ENCODE measurements at places on chromosomes 6 and 20. TPM values are rescaled to one million over a fixed set of nuclear protein-coding genes. Genes with fewer than 3 reads are reported as not detected.
A peak's percentile ranks its signal among the peaks of the same experiment; 100 is the strongest.

GRCh38 chr6:25089442-25089841 lies 153.7 kb upstream of the RIPOR2 start:
- DNase-seq = no peak

GRCh38 chr6:118554698-118555097 lies 6.6 kb downstream of the PLN start:
- DNase-seq = no peak

GRCh38 chr20:63536241-63536977 lies 767 bp downstream of the PTK6 start:
- no peak for DNase-seq

DNA sequence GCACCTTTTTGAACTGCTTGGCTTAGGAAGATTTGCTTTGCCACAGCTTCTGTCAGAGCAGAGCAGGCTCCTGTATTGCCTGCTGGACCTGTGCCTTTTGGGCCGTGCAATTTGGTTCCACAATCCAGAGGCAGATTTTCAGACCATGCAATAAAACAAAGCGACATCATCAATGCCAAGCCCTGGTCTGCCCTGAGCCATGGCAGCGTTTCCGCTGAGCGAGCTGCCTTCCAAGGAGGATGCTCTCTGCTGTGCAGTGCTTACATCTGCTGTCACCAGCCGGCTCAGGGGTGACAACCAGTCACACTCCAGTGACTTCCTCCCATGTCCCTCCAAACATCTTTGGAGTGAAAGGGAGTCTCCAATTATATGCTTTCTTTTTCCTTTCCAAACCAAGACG lies 282.2 kb downstream of the CDH26 start:
- DNase-seq = no peak

- peak; percentile 95 for DNase-seq
These were observed 16.4 kb downstream of the ZNF311 start for GRCh38 chr6:28988536-28989311.

DNA sequence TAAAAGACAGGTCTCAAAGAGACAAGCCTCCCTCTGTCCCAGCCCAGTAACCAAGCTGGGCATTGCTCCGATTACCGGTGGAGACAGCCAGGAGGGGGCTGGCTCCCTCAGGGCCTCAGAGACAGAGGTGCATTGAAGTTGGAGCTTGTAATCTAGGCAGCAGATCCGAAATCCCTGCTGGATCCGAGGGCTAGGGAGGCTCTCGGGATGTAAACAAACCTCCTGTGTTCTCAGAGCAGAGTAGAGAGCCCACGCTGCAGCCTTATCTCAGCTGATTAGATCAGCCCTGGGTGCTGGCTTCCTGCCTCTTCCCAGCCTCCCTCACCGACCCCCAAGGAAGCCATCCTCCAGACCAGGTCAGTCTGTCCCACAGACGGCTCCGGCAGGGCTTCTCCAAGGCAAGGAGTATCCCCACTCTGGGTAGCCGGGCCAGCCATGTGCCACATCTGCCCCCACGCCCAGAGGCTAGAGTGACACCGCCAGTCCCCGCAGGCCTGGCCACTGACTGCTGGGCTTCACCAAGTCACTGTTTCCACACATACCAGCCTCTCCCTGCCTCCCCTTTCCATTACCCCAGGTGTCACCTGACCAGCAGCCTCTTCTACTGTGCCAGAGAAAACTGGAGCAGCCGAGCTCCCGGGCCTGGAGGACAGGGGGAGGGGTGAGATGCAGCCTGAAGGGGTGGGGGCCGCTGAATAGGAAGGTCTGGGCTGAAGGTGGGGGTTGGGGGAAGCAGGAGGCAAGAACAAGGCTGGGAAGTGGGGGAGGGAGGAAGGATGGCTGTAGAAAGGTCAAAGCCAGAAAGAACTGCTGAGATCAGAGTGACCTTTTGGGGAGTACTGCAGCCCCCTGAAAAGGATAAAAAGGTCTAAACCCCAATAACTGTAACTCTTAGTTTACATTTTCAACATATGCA lies 6.0 kb downstream of the SDC4 start:
- peak; percentile 82 for DNase-seq

GRCh38 chr20:50636601-50637540 lies 54.5 kb downstream of the RIPOR3 start:
- DNase-seq = no peak

DNA sequence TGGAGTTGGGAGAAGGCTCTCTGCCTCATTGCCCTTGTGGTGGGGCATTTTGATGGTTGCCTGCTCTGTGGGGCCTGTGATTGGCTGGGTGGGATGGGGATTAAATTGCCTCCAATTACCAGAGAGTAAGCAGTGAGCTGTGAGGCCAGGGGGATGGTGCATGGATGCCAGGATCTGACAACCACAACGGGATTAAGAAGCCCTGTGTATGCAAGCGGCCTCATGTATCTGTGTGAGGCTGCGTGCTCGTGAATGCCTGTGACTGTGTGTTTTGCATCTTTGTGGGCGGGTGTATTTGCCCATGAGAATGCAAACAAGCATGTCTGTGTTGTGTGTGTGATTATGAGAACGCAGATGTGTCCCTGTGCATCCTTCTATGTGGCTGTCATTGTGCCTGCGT lies 46.1 kb downstream of the CD40 start:
- DNase-seq = no peak

DNA sequence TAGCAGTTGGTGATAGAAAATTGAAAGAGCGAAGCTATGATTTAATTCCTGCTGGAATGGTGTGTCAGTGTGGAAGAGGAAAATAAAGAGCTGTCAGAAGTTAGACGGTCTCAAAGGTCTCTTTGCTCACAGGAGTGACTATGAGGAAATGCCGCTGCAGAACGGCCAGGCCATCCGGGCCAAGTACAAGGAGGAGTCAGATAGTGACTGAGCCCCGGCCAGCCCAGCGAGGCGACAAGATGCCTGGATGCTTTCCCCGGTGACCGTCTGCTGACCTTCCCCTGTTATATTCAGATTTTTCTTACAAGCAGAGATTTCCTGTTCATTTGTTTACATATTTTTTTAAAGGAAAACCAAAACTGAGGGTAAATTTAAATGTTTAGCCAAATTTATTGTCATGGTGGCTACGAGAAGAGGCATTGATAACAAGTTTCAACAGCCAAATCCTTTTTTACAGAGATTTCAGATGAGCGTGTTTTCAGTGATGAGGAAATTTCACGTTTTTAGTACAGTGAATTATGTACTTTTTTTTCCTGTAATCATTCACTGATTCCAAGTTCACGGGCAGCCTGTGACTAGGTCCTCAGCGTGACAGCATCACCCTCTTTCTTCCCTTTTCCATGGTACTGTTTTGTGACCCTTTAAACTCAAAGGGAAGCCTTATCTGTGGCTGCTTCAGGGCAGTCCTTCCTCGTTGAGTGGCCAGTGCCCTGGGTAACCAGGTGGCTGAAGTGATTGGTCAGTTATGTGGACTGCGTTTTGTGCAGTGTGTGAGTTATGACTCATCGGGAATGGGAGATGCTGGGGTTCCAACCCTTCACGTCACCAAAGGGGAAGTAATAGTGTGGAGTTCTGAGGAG lies 12.6 kb downstream of the DYNLT1 start:
- DNase-seq = no peak

GRCh38 chr6:18078866-18079265 lies 43.6 kb downstream of the NHLRC1 start:
- DNase-seq = no peak

DNA sequence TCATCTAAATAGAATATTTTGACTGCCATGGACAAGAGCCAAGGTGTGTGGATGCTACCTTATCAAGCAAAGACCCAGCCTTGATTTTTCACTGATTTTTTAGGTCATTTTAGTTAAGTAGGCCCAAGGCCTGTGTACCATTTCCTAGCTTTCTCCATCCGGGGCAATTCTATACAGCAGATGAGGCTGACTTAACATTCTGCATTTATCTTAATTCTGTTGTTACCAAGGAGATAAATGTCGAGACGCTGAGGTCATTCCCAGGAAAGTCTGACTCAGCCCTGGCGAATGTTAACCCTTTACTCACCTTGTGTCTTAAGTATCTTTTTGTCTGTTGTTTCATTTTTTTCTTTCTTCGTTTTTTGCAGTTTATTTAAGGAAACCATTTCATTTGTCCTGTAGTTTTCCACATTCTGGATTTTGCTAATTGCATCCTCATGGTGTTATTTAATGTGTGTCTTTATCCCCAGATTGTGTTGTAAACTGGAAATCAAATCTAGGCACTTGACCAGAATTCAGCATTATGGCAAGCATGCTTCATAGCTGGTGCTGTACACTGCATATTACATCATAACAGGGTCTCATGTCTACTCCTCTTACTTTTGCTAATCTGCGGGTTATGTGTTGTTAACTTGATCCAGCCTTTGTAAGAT lies 277.0 kb downstream of the CDKAL1 start:
- peak; percentile 31 for DNase-seq

- DNase-seq = no peak
These were observed 132.0 kb upstream of the CHD6 start for GRCh38 chr20:41750137-41750536.

DNA sequence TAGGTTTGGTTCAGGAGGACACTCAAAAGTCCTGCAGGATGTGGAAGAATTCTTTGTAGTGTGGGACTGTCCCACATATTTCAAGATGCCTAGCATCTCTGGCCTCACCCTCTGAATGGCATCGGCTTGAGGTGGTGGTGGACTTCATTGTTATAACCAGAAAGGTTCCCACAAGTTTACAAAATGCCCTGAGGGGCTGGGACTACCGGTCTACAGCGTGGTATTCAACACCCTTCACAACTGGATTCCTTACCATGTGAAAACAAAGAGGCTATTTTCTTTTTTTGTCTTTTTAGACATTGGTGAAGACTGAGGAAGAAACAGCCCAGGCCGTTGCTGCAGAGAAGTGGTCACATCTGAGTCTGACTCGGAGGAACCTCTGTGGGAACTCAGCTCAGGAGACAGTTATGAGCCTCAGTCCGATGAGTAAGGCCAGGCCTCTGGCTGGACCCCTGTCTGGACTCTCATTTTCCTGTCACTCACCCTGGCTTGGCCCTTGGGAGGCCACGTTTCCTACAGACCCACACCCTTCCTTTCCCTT lies 15.2 kb downstream of the PGBD1 start:
- DNase-seq = no peak

DNA sequence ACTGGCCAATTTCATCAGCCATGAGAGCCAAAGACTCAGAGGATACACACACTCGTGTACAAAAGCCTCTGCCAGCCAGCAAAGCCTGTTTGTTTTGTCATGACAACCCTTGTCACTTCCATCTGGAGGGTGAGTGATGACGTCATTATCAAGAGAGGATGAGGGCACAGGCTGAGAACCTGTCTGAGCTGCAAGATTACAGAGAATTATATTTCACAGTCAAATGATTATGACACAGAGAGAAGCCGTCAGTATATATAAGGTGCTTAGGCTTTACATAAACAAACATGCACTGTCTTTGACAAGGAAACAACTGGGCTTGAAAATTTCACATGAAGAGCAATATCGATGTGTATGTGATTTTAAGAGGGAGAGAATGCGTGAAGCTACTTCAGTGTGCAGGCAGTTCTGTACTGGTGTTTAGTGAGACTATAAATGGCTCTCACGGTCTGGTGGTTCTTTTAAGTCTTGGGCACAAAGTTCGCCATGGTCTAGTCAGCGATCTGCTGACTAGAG lies 36.5 kb upstream of the BCLAF1 start:
- no peak for DNase-seq

DNA sequence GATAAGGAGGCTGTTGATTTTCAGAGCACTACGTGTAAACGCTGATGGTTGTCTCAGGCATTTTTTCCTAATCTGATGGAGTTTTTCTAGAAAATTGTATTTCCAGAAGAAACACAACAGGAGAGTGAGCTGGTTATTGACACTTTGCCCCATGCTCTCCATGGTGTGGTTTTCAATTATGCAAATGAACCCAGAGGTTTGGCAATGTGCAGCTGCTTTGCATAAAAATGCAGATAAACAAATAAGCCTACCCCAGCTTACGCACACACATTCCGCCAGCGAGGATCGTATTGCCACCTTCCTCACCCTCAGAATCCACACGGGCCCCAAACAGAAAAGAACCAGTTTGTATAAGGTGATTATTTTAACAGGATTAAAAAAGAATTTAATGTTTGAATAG lies 45.1 kb upstream of the FRMD1 start:
- no peak for DNase-seq

DNA sequence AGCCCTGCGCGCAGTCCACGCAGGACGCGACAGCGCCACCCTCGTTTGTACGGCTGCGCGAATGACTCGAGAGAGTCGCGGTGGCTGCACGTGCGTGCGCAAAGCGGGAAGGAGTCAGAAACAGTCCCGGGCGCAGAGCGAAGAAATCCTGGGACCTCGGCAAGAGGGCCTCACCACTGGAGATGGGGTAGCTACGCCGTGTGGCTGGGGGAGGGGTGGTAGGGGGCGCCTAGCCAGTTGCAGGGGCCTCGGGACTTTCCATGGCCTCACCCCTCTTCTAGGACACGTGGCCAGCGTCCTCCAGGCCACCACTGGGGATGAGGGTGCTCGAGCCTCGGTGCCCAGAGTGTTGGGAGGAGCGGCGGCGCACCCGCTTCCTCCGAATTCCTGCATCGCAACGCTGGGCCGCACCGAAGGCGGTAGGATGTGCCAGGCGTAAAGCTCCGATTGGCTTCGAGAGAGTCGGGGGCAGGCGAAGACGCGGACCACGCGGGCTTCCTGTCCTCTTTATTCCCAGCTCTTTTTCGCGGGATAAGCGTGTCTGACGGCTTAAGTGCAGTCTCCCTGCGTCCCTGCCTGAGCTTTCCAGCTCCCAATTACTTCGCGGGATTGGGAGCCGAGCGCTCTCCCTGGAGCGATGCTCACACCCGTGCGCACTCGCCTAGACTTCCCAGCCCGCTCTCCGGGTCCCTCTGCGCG lies 38.7 kb downstream of the NCR2 start:
- DNase-seq = peak; percentile 72

DNA sequence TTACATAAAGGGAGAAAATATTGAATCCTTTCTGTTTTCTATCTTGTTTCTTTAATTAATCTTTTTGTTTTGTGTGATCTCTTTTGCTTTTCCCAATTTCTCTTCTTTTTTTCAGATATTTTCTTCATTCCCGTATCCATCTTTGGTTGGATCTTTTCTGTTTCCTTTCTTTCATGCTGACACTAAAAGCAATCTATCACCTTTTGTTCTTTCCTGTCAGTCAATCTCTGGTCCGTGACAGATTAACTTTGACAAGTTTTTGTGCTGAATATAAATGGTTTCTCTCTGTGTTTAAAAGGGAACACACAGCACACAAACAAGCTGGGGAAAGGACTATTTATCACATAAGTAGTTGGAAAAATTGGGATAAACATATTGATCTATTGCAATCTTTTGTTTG lies 162.8 kb downstream of the GRM1 start:
- DNase-seq = no peak

Gene TEAD3
- total RNA-seq = 33.9 TPM

Gene HSPA12B
- 6.3 TPM for total RNA-seq

Gene SLC26A8
- 0.80 TPM for total RNA-seq

Gene TMC2
- total RNA-seq = not detected

Gene SSTR4
- not detected for total RNA-seq

Gene MICB
- total RNA-seq = 37.0 TPM

Gene ELOVL5
- 137 TPM for total RNA-seq

Gene C6orf15
- not detected for total RNA-seq

Gene KIF25
- total RNA-seq = 1.1 TPM

Gene AK9
- 3.7 TPM for total RNA-seq
